Activated gamma-delta T cell treated with anti-CD3 and anti-CD28 coated beads, Interleukin-2, amount 50 U/mL, for 16 hours (primary cell): ENCODE measurements at places on chromosomes 4 and X.

- DNase-seq = peak; percentile 73
Measured at GRCh38 chr4:83010522-83011318, at the start of gene LIN54. Gene LIN54, minus strand, starts transcription at chr4:83010823. Its CDS starts 25,979 bp downstream, at chr4:82984844.

DNA sequence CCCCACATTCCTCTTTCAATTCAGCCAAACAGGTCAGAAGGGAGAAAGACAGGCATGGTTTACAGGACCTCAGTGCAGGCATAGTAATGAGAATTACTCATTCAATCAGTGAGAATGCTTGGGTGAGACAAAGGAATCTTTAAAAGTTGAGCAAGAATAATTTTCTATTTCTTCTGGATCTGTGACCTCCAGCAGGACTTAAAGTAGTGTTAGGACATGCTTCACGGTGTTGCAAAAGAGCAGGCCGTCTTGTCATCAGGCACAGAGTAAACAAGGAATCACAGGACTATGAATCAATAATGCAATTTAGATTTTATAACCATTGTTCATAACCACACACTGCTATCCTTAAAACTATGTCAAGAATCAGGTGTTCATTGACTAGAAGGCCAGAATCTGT is 130.6 kb upstream of the GLRA2 start:
- no peak for DNase-seq

DNA sequence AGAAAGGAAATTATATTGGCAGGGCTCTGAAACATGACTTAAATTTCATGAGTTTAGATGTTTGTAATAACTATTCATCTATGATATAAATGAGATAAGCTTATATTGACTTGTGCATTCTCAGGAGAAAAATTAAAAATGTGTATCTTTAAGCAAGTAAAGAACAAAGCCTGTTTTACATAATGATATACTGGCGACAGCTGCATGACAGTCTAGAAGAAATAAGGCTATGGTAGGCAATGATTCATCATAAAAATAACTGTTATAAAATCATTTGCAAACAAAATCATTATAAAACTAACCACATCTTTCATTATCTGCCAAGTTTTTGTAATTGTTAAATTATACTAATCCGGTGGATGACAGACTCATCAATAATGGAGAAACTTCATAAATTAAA is 188.1 kb downstream of the ADAM29 start:
- DNase-seq = no peak

DNA sequence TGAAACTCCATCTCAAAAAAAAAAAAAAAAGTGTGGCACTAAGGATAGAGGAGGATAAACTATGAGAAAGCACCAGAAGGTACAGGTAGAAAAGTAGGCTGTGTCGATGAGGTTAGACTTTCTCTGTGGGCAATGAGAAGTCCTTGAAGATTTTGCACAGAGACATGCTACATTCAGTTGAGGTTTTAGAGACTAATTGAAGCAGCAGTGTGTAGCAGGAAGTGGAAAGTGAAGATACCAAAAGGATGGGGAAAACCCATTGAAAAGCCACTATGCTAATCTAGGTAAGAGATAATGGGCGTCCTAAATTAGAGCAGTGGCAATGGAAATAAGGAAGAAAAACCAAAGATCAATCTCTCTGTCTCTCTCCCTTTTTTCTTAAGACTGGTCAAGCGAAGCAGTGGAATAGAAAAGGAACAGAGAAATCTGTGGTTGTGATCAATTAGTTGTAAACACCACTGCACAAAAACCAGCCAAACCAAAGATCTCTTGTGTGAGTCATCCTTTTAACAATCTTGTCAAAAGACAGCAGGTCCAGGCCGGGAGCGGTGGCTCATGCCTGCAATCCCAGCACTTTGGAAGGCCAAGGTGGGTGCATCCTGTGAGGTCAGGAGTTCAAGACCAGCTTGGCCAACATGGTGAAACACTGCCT is 3.5 kb downstream of the SPINK2 start:
- DNase-seq = no peak

DNA sequence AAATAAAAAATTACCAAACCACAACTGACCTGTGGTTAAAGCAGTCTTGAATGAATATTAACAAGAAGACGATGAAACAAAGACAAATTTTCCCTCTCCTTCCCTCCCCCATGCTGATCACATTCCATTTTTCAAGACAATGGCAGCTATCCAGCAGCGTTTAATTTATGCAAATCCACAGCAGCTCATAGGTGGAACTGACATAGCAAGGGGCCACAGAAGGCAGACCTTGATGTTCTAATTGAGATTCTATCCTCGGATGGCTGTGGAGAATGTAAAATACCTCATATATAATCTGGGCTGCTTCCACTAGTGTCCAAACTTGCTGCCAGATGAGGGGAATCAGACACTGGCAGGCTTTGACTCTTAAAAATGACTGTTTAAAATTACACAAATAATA is 211.5 kb downstream of the CHRDL1 start:
- no peak for DNase-seq

GRCh38 chrX:22366166-22366702 is 93.5 kb downstream of the CBLL2 start:
- no peak for DNase-seq

- no peak for DNase-seq
Measured at GRCh38 chr4:5823542-5824211, 69.2 kb downstream of the CRMP1 start.

- no peak for DNase-seq
Measured at GRCh38 chr4:18454349-18454748, 432.8 kb upstream of the LCORL start.

GRCh38 chr4:98611677-98612317 is 46.6 kb downstream of the TSPAN5 start:
- DNase-seq = no peak

GRCh38 chr4:36133086-36133485 is 111.2 kb downstream of the ARAP2 start:
- DNase-seq = no peak

GRCh38 chrX:154356596-154356995 is 17.8 kb downstream of the FLNA start:
- DNase-seq = no peak

DNA sequence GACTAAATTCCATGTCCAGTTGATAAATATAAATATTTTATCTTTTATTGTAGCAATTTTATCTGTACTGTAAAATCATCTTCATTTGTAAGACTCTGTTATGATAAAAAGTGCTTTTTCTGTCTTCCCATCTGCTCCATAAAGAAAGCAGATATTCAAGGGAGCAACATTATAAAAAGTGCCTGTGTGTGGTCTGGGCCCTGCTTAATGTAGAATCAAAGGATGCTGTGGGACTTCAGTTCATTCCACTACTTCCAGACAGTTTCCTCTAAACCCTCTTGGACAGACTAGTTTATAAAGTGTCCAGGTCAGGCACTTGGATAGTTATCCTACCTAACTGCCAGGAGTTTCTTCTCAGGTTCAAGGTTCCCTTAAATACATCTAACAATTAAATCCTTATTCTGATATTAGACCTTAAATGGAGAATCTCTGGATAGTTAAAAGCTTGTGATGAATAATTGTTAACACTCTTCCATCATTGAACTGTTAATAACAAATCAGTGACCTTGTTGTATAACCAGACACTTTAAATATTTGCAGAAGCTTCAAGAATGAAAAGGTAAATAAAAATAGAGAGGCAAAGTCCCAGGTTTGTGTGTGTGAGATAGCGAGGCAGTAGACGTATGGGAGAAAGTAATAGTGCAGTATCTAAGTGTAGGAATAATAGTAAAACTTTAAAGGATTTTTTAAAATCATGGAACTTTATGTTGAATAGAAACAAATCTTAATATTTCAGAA is 237.5 kb upstream of the CTSO start:
- no peak for DNase-seq

DNA sequence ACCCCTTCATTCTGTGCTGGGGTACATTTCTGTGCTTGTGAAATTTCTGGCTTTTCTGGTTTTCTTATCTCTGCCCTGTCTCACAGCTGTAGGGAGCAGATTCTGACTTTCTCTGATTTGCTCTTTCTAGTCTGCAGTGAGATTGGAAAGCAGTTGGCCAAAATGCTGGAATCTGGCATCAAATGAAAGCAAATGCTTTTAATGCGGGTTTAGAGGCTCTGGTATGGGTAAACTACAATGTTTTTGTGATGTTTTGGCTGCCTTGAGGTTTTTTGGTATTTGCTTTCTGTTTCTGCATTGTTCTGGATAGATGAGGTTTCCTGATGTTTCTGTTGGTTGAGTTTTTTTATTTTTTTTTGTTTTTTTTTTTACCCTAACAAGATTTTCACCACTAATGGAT is 23.8 kb downstream of the SMIM20 start:
- DNase-seq = no peak

- DNase-seq = no peak
Measured at GRCh38 chrX:131910586-131910985, 112.5 kb upstream of the STK26 start.

DNA sequence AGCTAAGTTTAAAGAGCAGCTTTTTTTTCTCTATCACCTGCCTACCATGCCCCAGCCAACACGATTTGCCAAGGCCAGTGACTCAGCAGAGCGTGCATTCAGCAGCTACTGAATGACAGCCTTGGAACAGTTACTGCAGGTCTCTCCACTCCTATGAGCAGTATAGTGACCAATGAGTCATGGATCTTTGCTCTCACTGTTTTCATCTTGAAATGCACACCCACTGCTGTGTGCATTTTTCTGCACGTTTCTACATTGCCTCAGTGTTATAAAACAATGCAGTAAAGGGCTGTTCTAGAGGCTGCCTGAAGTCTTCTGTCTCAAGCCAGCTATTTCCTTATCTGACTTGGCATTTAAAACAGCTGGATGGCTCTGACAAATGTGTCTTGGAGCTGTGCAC is 66.0 kb upstream of the C4orf54 start:
- DNase-seq = no peak

- no peak for DNase-seq
Measured at GRCh38 chr4:35942092-35942491, 302.2 kb downstream of the ARAP2 start.

GRCh38 chr4:89129080-89129640 is 17.8 kb downstream of the TIGD2 start:
- DNase-seq = no peak

- DNase-seq = no peak
Measured at GRCh38 chr4:124862261-124862660, 149.7 kb upstream of the ANKRD50 start.

DNA sequence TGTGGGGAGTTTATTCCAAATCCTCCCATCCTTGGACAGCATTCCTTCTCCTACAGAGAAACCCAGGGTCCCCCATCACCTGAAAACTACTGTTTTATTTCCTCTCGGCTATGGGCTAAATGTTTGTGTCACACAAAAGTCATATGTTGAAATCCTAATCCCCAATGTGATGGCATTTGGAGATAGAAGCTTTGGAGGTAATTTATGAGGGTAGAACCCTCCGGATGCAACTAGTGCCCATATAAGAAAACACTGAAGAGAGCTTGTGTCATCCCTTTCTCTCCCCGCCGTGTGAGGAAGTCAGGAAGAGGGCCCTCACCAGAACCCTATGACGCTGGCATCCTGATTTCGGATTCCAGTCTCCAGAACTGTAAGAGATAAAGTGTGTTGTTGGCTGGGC is 127.8 kb upstream of the NOCT start:
- DNase-seq = no peak

DNA sequence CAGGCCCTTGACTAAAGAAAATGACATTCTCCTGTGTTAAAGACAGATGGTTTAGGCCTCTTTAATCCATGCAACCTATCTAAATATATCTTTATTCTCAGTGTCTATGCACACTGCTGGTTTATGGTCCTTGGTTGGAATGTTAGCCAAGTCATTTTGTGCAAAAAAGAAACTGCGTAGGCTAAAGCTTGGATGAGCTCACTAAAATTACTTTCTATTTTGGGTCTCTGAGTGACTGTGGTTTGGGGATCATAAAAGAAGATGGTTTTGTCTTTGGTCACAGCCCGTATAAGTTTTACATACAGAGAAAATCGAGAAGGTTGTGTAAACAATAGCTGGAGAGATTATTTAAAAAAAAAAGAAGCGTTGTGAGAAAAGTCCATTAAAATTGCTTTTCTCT is 443.6 kb downstream of the UBE2NL start:
- DNase-seq = no peak

DNA sequence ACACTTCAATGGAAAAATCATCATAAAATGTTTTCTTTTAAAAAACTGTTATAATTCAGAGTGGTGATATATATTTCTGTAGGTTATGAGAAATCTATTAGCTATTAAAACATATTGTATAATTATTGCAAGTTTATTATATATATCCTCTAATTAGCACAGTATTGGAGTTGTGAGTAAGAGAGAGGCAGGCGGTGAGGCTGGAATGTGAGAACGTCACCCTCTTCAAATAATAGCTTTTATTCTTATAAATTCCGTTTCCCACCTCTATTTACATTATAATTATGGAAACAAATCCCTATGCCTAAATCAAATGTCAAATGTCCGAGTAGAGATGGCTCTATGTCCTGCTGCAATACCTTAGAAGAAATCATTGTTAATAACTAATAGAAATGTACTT is 292.9 kb downstream of the ADGRL3 start:
- DNase-seq = no peak

GRCh38 chrX:150449313-150449712 is 86.2 kb downstream of the MAMLD1 start:
- DNase-seq = no peak

DNA sequence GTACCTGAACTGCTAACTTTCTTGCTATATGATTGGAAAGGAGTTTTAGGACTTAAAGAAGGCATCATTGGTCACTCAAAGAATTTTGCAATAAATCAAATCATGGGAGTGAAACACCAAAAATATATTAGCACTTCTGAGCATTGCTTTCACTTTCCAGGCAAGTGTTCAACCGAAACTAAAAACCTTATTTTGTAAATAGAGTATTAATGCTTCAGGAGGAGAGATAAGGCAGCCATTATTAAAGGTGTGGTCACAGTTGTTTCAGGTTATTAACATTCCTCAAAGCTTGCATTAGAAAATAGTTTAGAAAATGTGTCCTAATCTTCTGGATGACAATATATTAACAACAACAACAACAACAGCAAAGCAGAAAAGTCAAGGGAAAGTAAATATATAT is 92.3 kb upstream of the TLL1 start:
- no peak for DNase-seq

- DNase-seq = no peak
Measured at GRCh38 chr4:56699537-56700105, 18.5 kb upstream of the HOPX start.

DNA sequence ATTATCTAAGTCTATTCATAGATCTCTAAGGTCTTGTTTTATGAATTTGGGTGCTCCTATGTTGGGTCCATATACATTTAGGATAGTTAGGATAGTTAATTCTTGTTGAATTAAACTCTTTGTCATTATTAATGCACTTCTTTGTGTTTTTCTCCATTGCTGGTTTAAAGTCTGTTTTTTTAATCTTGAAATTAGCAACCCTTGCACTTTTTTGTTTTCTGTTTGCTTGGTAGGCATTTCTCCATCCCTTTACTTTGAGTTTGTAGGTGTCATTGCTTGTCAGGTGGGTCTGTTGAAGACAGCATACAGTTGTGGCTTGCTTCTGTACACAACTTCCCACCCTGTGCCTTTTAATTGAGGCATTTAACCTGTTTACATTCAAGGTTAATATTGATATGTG is 434.8 kb downstream of the OPHN1 start:
- no peak for DNase-seq
